ENCODE measurements at places on chromosomes 11 and 22.
A peak's percentile ranks its signal among the peaks of the same experiment; 100 is the strongest.

- no peak for DNase-seq
Measured at GRCh38 chr11:69215216-69215615, 59.5 kb downstream of the SMIM38 start.

DNA sequence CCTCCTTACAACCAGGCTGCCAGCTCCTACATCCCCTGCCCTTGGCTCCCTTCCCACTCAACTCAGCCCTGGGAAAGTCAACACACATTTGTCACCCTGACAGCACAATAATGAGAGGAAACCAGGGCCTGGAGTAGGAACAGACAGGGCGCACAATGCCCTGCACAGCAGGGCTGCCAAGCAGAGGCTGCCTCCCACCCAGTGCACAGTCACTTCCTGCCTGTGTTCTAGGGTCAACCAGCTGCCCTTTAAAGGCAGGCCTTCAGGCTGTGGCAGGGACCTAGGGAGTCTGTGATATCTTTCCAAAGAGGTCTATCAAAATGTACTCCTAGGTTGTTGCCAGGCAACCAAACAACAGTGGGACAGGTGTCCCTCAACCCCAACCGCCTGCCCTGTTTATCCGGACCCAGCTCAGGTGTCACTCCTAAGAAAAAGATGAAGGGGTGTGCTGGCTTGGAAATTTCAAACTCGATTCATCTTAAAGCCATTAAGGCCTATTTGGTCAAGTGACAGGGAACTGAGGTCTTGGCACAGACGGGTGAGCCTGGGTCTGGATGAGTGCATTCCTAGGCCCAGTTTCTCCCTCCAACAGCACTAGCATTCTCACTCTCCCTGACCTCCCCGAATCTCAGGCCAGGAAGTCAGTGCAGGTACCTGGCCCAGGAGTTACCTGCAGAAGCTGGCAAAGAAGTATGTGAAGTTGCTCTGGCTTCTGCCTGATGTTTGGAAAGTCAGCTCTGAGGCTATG is 110.3 kb upstream of the PITPNB start:
- peak; percentile 49 for DNase-seq

GRCh38 chr11:103920449-103920848 is 116.0 kb upstream of the DDI1 start:
- peak; percentile 73 for DNase-seq

- no peak for DNase-seq
Measured at GRCh38 chr22:46361826-46362202, 26.3 kb downstream of the TRMU start.

GRCh38 chr11:23536907-23537306 is 676.6 kb upstream of the CCDC179 start:
- no peak for DNase-seq

DNA sequence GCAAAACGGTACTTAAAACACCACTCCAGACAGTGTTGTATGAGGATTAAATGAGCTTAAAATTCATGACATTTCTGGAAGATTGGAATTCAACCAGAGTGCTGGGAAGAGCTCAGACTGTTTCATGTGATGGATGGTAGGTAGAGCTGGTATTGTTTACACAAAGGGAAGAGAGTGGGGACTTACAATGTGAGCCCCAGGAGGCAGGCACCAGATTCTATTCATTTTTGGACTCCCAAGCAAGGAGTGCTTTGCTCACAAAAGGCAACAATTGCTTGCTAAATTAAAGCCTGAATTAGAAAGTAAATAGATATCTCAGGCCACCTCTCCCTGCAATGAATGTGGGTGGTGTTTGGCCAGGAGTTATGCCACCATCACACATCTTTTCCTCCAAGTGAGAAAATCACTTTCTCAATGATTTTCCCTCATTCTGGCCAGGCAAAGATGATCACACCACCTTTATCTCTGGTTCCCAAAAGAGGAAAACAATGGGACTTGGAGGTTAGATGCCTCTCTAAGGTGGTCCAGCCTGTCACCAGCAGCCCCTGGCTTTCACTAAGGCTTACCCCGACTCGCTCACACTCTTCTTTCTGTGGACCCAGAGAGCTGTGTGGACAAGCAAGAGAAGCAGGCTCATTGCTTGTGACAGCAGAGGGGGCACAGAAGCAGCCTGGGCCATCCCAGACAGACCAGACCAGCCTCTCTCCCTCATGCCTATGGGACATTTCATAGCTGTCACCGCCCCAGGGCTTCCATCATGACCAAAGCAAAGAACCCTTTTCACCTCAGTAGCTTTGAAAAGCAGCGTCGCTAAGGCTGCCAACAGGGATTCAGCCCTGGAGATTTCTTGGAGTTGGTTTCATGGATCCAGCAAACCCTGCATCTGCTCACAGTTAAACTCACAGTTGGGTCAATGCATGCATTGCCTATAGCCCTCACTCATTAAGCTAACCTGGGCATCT is 63.5 kb upstream of the DRD2 start:
- no peak for DNase-seq

DNA sequence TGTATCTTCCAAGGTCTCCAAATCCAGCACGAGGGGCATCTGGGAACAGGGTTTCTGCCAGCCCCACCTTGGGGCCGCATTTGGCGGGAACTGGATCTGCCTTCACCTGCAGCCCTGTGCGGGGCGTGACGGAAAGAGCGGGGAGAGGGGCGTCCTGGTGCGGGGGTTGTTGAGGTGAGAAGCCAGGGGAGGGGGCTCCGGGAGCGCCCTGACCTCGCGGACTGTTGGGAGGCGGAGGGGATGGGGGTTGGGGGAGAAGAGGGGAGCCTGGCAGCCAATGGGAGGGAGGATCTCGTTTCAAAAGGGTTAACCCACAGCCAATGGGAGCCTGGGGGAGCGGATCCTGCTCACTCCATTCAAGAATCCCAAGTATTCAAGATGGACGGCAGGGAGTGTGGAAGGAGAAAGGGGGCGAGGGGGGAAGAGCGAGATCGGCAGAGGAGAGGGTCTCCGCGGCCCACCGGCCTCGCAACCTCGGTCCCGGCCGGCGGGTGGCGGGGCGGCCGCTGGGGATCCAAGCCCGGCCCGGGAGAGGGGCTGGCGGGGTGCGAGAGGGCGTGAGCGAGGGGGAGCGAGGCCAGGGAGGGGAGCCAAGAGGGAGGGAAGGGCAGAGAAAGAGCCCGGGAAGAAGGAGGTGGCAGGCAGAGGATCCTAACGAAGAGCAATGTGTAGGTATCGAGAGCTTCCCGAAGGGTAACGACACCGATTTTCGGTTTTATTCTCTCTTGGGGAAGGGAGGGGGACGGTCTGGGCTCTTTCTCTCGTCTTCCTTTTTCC is 11.5 kb downstream of the YPEL4 start:
- DNase-seq, result peak; percentile 84

DNA sequence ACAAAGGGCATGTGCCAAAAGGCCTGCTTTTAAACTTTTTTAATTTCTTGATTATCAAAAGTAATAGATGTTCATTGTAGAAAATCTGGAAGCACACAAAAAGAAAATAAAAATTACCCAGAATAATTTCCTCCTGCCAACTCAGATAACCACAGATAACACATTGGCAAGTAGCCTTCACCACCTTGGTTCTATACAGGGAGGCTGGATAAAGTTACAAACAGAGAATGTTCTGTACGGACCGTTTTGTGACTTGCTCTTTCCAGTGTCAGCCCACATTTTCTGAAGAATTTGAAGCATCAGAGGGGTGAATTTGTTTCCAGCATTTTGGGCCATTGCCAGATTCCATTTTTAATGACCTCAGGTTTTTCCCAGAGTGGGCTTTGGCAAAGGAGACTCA is 23.5 kb downstream of the TUG1 start:
- no peak for DNase-seq

GRCh38 chr22:36921309-36922104 is 8.1 kb downstream of the CSF2RB start:
- DNase-seq, result no peak

GRCh38 chr22:17665854-17666253 is 27.3 kb downstream of the BCL2L13 start:
- peak; percentile 25 for DNase-seq

DNA sequence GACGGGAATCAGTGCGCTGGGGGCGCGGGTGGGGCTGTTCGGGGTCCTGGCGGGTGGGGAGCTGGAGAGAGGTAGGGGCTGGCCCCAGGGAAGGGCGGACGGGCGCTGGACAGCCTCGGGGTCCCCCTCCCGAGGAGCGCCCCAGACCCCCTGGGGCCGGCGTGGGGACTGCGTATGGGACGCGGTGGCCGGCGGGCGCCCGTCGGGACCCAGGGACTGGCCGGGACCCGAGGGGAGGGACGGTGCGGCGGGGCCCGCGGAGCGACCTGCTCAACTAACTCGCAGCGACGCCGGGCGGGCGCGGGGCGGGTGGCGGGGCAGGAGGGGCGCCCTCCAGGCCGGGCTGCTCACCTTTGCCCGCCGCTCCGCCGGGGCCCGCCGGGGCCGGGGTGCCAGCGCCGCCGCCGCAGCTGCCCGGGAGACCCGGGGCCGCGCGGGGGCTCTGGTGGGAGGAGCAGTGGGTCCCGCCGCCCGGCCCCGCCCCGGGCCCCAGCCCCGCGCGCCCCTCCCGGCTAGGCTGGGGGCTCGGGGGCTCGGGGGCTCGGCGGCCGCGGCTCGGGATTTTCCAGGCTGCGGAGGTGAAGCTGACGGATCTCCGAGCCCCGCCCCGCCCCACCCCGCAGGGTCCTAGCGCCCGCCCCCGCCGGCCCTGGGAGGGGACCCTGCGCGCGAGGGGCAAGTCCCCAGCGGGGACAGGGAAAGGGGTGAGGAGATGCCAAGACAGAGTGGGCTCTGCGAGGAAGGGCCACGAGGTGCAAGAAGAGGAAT is 12.3 kb downstream of the STARD10 start:
- DNase-seq, result no peak

GRCh38 chr11:10792385-10793068 is 16.2 kb downstream of the EIF4G2 start:
- DNase-seq, result peak; percentile 62

DNA sequence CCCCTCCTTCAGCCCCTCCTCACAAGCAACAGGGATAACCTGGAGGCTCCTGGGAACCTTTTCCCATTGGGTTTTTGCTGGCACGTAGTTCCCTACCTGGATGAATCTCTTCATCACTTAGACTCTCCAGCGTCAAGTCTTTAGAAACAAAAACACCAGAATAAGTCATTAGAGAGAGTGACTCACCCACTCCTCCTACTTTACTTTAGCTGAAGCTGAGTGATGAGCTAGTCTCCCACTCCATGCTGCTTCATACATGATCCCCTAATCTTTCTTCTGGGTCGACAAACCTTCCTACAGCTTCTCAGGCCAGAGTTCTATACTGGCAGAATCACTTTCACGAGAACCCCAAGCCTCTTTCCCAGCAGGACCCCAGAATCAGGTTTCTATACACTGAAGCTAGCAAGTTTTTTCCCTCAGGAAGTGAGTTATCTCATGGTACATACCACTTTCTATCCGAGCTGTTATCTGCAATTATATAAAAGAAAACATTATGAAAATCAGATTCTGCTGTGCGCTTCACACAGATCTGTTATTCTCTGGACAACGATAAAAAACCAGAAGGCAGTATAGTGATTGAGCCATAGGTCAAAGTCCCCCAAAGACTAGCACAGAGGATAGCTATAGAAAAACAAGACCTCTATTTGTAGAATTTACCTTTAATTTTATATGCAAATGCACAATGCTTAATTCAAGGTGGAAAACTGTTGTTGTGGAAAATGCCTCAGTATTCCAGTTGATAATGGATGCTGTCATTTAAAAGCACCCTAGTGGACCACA is 18.7 kb downstream of the DRICH1 start:
- peak; percentile 13 for DNase-seq

DNA sequence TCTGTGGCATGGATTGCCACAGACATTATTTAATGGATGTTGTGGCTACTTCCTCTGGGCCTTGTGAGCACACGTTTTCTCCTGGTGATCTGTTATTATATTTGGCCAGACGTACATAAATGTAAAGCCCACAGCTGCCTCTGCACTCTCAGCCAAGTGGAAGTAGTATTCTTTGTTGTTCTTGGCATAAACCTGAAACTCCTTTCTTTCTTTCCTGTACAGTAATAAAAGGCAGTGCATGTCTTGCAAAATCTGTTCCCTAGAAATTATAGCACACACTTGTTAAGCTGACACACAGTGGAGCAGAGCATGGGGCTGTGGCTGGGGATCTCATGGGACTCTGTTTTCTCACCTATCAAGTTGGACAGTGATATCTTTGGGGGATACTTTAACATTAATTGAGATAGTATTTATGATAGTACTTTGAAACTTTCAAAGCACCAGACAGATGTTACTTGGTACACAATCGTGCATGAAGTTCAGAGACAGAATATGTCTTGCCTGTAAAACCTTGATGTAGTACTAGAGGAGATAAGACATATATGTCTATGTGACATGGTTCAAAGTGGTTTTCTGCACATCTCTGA is 20.9 kb downstream of the PANX1 start:
- peak; percentile 93 for DNase-seq

Data from IMR-90 (cell line).